ENCODE measurements at places on chromosomes 6 and 20.

DNA sequence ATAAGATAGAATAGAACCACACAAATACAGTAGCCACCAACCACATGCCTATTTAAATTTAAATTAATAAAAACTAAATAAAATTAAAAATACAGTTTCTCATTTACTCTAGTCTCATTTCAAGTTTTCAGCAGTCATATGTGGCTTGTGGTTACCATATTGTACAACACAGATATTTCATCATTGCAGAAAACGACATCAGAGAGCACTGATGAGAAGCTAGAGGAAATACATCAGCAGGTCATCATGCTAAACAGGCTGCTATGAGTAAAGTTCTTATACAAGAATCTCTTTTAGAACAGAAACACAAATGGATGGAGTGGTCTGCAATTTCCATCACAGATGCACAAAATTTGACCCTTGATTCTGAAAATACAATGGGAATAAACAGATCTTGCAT is 36.6 kb downstream of the TBC1D32 start:
- DNase-seq = no peak

GRCh38 chr20:63309261-63310071 is 16.5 kb downstream of the COL20A1 start:
- no peak for DNase-seq

- DNase-seq = no peak
Measured at GRCh38 chr6:39938773-39939654, 4.8 kb upstream of the MOCS1 start.

DNA sequence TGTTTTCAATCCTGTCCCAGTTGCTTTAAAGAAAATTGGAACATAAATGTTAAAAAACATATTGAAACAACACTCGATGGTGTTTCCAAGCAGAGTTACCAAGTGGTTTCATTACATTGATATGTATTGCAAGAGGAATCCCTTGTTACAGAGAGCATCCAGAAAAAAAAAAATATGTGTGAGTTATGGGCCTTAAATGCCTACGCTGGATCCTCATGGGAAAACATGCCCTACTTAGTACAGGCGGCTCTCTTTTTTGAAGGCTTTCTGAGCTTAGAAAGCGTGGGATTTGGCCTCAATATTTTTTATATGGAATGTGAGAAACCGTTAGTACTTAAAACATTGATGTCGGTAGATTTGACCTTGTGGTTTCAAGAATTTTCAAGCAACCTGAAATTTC is 26.1 kb downstream of the BTBD3 start:
- no peak for DNase-seq

- DNase-seq = no peak
Measured at GRCh38 chr6:39933669-39934130, 562 bp downstream of the MOCS1 start.

DNA sequence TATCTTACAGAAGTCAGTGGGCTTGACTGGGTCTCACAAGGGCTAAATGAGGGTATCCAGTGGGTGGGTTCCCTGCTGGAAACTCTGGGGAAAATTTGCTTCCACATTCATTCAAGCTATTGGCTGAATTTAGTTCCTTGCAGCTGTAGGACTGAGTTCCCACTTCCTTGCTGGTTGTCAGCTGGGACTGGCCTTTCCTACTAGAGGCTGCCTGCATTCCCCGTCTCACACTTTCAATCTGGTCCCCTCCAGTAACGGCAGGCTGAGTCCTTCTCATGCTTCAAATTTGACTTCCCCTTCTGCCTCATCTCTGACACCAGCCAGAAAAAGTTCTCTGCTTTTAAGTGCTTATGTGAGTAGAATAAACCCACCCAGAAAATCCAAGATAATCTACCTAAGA is 4.4 kb downstream of the CSNK2A1 start:
- DNase-seq = no peak

DNA sequence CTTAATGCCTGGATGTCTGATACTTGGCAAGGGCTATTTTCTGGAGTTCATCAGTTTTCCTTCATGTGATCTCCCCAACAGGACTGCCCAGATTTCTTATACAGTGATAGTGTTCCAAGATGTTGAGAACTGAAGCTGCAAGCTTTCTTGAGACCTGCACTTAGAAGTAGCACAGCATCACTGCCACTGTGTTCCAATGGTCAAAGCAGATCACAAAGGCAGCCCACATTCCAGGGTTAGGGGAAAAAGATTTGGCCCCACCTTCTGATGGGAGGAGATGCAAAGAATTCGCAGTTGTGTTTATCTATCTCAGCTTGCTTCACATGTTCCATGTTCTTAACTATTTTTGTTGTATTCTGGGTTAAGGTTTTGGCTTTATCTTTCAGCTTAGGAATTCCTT is 78.2 kb downstream of the GPX5 start:
- DNase-seq = no peak

GRCh38 chr20:37261714-37262113 is at the start of gene GHRH:
TSS of gene GHRH (minus strand) at chr20:37261814. CDS start at chr20:37256889, 4,925 bp downstream.
- no peak for DNase-seq

- DNase-seq = no peak
Measured at GRCh38 chr6:78460711-78461110, 406.6 kb upstream of the IRAK1BP1 start.

DNA sequence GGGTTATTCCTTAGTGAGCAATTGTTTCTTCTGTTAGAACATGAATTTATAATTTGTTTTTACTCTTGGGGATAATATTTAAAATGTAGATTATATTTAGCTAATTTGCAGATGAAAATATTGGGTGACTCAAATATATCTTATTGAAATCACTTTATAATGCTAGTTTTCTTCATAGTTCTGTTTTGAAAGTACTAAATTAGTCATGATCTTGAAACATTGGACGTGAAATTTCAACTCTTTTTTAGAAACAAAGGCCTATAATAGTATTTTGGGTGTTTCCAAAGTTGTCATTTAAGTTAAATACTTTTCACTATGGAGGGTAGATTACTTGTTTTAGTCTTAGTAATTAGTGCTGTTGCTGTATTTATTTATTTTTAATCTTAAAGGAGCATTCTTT is 250.9 kb downstream of the UTRN start:
- no peak for DNase-seq

DNA sequence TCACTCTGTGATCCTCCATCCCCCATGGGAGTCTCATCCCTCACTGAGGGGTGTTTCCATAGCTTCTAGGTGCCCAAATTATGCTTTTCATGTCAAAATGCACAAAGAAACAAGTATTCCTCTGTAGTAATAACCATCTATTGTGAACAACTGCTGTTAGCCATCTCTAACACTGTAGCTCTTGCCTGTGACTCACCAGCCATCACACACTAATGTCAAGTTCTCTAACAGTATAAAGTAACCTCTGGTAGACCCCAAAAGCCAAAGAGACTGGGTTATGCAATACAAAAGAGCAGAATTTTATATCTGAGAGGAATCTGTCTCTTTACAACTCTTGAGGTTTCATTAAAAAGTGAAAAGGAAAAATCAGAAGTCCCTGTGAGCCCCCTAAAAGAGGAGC is 25.4 kb upstream of the IYD start:
- no peak for DNase-seq

DNA sequence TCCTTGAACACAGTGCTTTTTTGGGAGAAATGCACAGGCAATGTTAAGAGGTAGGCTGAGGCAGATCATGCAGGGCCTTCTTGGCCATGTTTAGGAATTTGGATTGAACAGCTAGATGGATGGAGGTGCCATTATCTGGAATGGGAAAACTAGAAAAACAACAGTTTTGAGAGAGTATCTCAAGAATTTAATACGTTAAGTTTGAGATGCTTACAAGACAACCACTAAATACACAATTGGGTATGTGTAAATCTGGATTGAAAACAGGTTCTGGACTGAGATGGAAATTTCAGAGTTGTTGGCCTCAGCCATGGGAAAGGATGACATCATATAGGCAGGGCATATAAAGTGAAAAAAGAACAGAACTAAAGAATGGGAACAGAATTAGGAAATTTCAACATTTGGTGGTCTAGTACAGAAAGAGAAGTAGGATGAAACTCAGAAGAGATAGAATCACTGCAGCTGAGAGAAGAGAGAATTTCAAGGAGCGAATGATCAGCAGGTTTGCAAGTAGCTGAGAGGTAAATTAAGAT is 37.1 kb downstream of the NCOA7 start:
- DNase-seq = no peak

DNA sequence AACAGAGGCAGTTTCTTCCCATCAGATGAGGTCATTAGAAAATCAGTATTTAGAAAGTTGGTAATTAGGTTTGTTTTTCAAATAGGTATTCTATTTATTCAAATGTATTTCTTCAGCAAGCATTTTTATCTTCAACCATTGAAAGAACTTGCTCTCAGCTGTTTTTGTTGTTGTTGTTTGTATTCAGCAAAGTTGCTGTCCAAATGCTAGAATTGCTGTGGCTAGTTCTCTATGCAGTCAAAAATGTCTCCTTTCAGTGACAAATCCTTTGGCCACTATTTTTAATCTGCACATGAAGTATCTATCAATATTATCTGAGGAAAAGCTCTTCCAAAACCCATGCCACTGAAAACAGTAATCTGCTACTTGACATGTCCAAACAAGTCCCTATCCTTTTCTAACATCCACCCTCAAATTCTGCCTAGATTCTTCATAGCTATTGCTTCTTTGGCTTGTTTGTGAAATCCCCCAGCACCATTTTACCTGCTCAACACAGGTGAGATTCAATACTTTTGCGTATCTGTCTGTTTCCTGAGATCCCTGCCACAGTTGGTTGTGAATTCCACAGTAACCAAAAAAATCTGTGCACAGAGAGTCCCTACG is 1005.4 kb downstream of the GRIK2 start:
- no peak for DNase-seq

- DNase-seq = no peak
Measured at GRCh38 chr6:11968241-11968806, 43.8 kb upstream of the HIVEP1 start.

- DNase-seq = no peak
Measured at GRCh38 chr6:136846046-136846445, 23.7 kb downstream of the PEX7 start.

All from stimulated activated CD8-positive, alpha-beta memory T cell treated with anti-CD3 and anti-CD28 coated beads, Interleukin-15, amount 100 ng/mL, for 4 hours (primary cell).